ENCODE measurements at places on chromosomes 1 and 21.

DNA sequence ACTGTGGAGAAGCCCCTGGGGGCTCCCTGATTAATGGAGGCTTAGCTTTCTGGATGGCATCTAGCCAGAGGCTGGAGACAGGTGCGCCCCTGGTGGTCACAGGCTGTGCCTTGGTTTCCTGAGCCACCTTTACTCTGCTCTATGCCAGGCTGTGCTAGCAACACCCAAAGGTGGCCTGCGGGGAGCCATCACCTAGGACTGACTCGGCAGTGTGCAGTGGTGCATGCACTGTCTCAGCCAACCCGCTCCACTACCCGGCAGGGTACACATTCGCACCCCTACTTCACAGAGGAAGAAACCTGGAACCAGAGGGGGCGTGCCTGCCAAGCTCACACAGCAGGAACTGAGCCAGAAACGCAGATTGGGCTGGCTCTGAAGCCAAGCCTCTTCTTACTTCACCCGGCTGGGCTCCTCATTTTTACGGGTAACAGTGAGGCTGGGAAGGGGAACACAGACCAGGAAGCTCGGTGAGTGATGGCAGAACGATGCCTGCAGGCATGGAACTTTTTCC is 24.8 kb downstream of the PCSK9 start:
- DNase-seq: no peak

DNA sequence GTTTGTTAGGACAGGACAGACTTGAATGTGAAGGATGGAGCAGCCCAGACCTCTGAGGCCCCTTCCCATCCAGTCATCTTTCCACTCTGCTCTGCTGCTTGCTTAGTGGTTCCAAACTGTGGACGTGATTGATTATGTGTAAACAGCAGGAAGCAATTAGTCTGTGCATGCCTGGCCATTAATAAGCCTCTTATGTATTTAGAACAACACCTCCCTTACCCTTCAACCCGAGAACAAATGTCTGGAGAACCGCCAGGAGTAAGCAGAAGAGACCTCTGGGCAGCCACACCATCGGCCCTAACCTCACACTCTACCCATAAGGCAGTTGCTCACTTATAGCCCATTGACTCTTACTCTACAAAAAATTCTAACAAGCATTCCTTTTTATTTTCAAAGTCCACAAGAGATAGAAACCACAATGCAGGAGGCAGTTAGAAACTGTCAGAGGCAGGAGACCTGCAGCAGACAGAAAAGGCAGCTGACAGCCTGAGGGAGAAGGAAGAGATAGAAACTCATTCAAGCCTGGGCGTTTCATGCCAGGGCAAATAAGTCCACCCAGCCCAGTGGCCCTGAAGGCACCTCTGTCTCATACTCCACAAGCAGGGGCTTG is 5.8 kb upstream of the EPHA8 start:
- no peak for DNase-seq

GRCh38 chr1:55275941-55276341 is 60.8 kb upstream of the USP24 start:
- DNase-seq: no peak

DNA sequence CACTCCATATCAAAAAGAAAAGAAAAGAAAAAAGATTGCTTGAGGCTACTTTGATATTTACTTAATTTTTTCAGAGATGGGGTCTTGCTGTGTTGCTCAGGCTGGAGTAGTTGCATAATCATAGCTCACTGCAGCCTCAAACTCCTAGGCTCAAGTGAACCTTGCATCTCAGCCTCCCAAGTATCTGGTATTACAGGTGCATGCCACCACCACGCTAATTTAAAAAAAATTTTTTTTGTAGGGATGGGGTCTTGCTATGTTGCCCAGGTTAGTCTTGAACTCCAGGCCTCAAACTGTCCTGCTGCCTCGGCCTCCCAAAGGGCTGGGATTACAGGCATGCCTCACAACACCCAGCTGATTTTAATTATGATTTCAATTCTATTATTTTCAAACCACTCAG is 38.2 kb downstream of the RTCA start:
- no peak for DNase-seq

DNA sequence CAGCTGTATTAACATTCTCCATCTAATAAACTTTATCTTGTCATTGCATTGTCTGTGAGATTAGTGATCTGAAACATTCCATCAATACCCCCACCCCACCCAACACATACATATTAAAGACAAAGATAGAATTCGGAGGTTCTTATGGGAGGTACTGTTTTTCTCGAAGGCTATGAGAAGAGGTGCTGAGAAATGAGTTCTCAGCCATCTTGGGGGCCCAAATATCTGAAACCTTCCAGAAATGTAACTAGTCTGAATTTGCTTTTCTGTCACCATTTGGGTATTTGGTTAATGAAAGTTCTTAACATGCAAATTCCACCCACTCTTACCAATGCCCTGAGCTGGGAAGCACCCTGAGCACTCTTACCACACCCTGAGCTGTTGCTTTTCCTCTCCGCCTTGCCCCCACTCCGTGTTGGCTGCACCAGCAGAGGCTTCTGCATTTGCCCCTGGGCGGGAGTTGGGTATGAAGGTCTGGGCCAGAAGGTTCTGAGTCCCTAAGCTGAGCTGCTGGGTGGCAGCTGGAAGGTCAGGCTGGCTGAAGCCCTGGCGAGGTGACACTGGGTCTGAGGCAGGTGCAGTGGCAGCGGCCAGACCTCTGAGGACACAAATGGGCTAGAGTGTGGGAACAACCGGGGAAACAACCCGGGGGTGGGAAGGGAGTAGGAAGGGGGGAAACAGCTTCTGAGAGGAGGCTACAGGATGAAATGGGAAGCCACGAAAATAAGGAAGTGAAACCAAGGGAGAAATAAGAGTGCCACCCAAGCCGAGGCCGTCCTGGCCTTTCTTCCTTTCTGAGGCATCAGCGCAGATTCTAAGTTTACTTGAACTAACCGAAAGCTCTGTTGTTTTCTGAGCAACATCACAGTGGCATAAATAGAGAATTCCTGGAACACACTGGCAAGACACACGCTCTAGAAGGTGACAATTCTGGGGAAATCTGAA is 26.3 kb upstream of the IER5 start:
- no peak for DNase-seq

DNA sequence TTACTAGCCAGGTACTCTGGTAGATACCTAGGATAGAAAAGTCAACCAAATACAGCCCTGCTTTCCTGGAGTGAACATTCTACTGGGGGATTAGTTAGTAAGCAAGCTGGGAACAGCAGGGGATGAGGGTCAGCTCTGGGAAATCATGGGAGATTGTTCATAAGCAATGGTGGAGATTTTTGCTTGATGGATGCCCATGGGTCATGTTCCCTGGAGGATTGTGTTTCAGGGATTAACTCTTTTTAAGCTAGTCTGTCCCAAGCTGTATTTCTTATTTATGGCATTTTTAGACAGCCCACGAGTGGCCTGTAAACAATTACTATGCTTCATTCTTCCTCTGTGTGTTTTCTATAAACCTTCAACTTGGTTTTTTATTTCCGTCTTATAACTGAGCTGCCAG is 18.9 kb downstream of the CACHD1 start:
- no peak for DNase-seq

DNA sequence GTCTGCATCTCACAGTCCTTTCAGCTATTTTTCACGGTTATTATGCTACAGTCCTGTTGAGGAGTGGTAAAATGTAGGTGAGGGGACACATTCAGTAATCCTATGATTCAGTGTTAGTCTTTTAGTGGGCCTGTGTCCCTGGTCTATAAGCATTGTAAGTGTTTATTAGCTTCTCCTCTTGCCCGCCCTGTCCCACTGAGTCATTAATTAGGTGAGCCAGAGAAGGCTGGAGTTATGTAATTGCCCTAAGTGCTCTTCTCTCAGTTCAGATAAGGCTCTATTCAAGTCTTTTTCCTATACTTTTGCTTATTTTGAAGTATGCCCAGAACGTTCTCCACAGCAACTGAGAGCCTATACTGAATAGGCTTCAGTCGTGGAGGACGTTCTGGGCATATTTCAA is 76.3 kb upstream of the ZRANB2 start:
- DNase-seq: no peak

DNA sequence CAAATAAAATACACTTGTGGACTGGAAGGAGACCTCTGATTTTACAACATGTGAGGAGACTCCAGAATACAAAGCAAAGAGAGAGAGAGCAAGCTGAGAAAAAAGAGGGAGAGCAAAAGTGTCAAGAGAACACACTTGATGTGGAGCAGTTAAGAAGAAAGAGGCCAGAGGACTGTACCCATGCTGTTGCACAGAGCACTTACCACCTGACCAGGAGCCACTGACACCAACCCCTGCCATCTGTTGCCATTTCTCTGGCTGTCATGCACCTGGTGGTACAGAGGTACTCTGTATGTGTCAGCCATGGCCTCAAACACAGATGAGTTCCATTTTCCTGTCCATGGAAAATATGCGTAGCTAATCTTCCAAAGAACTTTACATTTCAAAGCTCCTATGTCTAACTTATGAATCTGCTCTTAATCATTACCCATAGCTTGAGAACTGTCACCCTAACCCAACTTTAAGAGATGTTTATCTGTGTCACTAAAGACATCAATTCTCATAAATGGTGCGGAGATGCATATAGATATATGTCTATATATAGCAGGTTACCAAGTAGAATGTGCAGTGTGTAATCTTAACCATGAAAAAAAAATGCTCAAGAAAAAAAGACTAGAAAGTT is 32.8 kb upstream of the ABCD3 start:
- no peak for DNase-seq

DNA sequence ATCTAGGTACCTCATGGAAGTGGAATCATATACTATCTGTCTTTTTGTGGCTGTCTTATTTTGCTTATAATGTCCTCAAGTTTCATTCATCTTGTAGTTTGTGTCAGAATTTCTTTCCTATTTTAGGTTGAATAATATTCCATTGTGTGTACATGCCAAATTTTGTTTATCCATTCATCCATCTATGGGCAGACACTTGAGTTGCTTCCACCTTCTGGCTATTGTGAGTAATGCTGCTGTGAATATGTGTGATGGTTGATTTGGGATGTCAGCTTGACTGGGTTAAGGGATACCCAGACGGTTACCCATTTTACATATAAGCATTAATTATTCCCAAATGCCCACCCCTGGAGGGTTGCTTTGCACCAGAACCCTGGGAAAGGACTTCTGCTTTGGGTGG is 477.5 kb downstream of the PTPRU start:
- DNase-seq: no peak

GRCh38 chr1:204062106-204062505 is 10.8 kb upstream of the SOX13 start:
- DNase-seq: no peak

GRCh38 chr1:111736548-111737215 is 2.5 kb downstream of the INKA2 start:
- no peak for DNase-seq

- no peak for DNase-seq
Measured at GRCh38 chr1:68375919-68376318, 73.8 kb downstream of the RPE65 start.

- DNase-seq: no peak
Measured at GRCh38 chr1:180116964-180117763, 37.5 kb upstream of the QSOX1 start.

GRCh38 chr1:160427625-160428024 is 27.3 kb downstream of the VANGL2 start:
- DNase-seq: no peak

GRCh38 chr1:201299968-201300367 is 16.7 kb downstream of the PKP1 start:
- DNase-seq: no peak

- no peak for DNase-seq
Measured at GRCh38 chr1:199135901-199136300, 497.1 kb downstream of the PTPRC start.
